ENCODE measurements at places on chromosomes 4 and X.

GRCh38 chr4:180054291-180054690 is 2188.9 kb upstream of the TENM3 start:
- H3K27ac ChIP-seq = no peak overlapping the region
- H3K36me3 ChIP-seq = no peaks in the 10 kb centered on the region
- DNase-seq = no peak
- H3K27me3 ChIP-seq = no peaks in the 10 kb centered on the region
- no peak overlapping the region for H3K4me3 ChIP-seq

GRCh38 chr4:174397366-174398155 is 113.8 kb downstream of the CEP44 start:
- no peak for DNase-seq
- H3K27ac ChIP-seq = no peak overlapping the region
- no peaks in the 10 kb centered on the region for H3K36me3 ChIP-seq
- H3K27me3 ChIP-seq = no peaks in the 10 kb centered on the region
- no peak overlapping the region for H3K4me3 ChIP-seq

- no peak overlapping the region for H3K4me3 ChIP-seq
- DNase-seq = no peak
- peaks cover 3% of the 10 kb centered on the region for H3K27me3 ChIP-seq
- H3K4me1 ChIP-seq = no peaks in the 10 kb centered on the region
These were observed 2.4 kb upstream of the GPR82 start for GRCh38 chrX:41721590-41721989.

DNA sequence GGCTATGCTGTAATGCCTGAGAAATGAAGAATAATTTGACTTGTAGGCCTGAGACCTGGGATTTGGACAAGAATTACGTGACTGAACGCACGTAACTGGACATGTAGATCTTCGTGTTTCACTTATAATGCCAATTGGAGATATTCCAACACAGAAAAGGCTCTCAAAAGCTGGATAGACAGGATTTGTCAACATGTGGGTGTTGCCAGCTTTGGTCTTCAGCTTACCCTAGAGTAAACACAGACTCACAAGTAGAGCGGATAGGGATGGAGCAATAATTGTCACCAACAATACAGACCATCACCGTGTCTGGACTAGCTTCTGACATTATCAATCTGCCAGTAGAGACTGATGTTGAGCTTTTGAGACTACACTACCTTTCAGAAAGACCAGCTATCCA is 1511.0 kb upstream of the ADGRL3 start:
- no peak for DNase-seq
- H3K27me3 ChIP-seq = no peaks in the 10 kb centered on the region
- no peak overlapping the region for H3K27ac ChIP-seq
- no peaks in the 10 kb centered on the region for H3K4me1 ChIP-seq
- H3K4me3 ChIP-seq = no peak overlapping the region

- no peaks in the 10 kb centered on the region for H3K4me1 ChIP-seq
- H3K27ac ChIP-seq = no peak overlapping the region
- no peaks in the 10 kb centered on the region for H3K27me3 ChIP-seq
- DNase-seq = no peak
- no peaks in the 10 kb centered on the region for H3K36me3 ChIP-seq
These were observed 43.1 kb downstream of the DDIT4L start for GRCh38 chr4:100147198-100147597.

DNA sequence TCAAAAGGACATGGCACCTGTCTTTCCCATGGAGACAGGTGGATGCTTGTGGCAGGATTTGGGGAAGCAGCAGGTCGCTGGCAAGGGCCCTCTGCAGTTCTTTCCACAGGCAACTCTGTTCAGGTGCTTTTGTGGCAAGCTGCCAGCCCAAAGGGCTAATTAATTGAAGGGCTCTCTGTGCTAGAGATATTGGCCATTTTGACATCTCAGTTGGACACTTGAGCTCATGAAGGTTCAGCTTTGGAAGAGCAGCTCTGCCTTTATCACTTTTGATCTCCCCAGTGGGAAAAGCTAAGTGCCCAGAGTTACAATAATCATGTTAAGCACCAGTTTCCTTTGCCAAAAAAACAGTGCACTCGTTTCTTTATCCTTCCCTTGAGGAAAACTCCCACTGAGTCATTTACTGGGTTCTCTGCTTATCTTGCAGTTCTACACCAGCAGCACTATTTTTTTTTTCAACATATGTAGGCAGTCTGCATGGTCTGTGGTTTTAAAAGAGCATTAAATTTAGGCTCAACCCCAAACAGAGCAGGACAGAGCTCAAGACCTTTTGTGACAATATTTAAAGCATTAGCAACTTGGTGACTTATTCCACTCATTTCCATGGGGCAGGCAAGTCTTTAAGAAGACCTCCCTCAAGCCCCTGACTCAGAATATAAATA is 336.4 kb upstream of the RASGEF1B start:
- H3K27me3 ChIP-seq = no peaks in the 10 kb centered on the region
- no peak overlapping the region for H3K27ac ChIP-seq
- H3K4me1 ChIP-seq = no peaks in the 10 kb centered on the region
- no peaks in the 10 kb centered on the region for H3K36me3 ChIP-seq
- H3K4me3 ChIP-seq = no peak overlapping the region
- no peak for DNase-seq

DNA sequence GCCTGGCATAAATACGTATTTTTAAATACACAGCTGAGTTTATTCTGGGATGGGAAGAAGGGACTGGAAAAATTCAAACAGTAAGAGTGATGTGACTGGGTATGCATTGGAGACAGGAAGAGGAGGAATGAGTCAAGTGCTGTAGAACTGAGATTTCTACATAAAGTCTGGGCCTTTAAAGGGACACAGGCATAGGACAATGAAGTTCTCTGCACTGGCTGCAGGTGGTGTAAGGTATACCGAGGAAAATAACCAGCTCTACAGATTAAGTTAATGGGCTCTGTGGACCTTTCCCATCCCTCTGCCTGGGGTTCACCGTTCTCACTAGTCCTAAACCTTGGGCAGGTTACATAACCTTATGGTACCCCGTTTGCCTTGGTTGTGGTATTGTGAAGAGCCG is 68.7 kb downstream of the DHX15 start:
- H3K27me3 ChIP-seq = no peaks in the 10 kb centered on the region
- no peaks in the 10 kb centered on the region for H3K36me3 ChIP-seq
- no peak overlapping the region for H3K4me3 ChIP-seq
- no peak overlapping the region for H3K27ac ChIP-seq
- H3K4me1 ChIP-seq = peaks cover 8% of the 10 kb centered on the region

DNA sequence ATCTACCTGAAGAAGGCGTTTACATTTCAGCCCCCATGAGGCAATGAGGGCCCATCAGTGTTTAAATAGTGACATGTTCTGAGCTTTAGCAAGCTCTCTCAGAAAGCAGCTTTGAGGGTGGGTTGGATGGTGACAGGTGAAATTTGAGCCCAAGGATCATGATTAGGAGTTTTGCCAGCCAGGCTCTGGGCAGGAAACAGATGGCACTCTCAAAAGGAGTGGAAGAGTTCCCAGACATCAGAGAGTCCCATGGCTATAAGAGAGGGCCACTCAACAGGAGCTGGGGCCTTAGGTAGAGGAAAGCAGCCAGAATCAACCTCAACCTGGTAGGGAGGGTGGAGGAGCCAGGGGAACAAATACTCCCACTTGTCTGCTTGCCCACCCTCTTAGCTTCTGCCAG is 499.8 kb downstream of the MID1IP1 start:
- no peaks in the 10 kb centered on the region for H3K36me3 ChIP-seq
- no peaks in the 10 kb centered on the region for H3K27me3 ChIP-seq
- H3K4me3 ChIP-seq = no peak overlapping the region

DNA sequence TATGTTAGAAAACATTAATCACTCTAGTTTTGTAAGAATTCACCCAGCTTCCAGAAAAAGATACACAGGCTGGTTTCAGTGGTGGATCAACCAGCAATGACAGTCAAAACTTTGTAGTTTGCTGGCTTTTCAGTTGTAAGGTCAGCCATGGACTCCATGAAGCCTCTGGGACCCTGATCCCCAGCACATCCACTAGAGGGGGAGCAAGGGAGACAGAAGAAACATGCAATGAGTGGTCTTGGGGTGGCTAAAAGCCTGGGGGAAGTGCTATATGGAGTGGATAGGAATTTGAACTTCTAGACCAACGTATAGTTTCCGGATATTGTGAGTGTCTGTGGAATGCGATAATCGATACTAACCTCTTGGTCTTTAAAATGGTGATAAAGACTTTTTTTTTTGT is 72.7 kb downstream of the AFF2 start:
- no peaks in the 10 kb centered on the region for H3K27me3 ChIP-seq
- DNase-seq = no peak
- no peak overlapping the region for H3K4me3 ChIP-seq
- H3K4me1 ChIP-seq = no peaks in the 10 kb centered on the region
- H3K36me3 ChIP-seq = no peaks in the 10 kb centered on the region

- H3K4me1 ChIP-seq = peaks cover 6% of the 10 kb centered on the region
- no peaks in the 10 kb centered on the region for H3K27me3 ChIP-seq
- H3K27ac ChIP-seq = no peak overlapping the region
- no peak for DNase-seq
These were observed 153.8 kb upstream of the RAPGEF2 start for GRCh38 chr4:158949099-158949498.

- H3K27me3 ChIP-seq = no peaks in the 10 kb centered on the region
- no peak overlapping the region for H3K27ac ChIP-seq
- DNase-seq = no peak
- H3K4me1 ChIP-seq = no peaks in the 10 kb centered on the region
These were observed 5.6 kb upstream of the BANK1 start for GRCh38 chr4:101784957-101785356.

- no peak for DNase-seq
- H3K4me1 ChIP-seq = no peaks in the 10 kb centered on the region
- no peak overlapping the region for H3K4me3 ChIP-seq
- H3K27ac ChIP-seq = no peak overlapping the region
- no peaks in the 10 kb centered on the region for H3K27me3 ChIP-seq
- no peaks in the 10 kb centered on the region for H3K36me3 ChIP-seq
These were observed 84.8 kb downstream of the ANOS1 start for GRCh38 chrX:8647176-8647575.

DNA sequence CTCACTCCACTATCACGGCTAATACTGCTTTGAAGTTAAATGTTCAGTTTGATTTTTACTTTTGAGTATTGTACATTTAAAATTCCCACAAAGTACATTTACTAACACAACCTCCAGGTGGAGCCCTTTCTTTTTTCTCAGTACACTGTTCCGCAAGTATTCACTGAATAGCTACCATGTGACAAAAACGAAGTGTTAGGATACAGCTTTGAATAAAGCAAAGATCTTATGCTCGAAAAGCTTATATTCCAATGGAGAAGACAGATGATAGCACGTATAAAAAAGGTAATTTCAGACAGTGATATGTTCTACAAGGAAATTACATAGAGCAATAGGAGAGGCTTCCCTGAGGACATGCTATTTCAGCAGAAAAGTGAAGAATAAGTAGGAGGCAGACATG is 60.7 kb upstream of the ABCG2 start:
- H3K36me3 ChIP-seq = no peaks in the 10 kb centered on the region
- H3K27me3 ChIP-seq = no peaks in the 10 kb centered on the region
- DNase-seq = no peak
- H3K27ac ChIP-seq = no peak overlapping the region

GRCh38 chrX:53003111-53003510 is 44.8 kb upstream of the FAM156A start:
- H3K4me3 ChIP-seq = no peak overlapping the region
- no peaks in the 10 kb centered on the region for H3K4me1 ChIP-seq
- no peak for DNase-seq

DNA sequence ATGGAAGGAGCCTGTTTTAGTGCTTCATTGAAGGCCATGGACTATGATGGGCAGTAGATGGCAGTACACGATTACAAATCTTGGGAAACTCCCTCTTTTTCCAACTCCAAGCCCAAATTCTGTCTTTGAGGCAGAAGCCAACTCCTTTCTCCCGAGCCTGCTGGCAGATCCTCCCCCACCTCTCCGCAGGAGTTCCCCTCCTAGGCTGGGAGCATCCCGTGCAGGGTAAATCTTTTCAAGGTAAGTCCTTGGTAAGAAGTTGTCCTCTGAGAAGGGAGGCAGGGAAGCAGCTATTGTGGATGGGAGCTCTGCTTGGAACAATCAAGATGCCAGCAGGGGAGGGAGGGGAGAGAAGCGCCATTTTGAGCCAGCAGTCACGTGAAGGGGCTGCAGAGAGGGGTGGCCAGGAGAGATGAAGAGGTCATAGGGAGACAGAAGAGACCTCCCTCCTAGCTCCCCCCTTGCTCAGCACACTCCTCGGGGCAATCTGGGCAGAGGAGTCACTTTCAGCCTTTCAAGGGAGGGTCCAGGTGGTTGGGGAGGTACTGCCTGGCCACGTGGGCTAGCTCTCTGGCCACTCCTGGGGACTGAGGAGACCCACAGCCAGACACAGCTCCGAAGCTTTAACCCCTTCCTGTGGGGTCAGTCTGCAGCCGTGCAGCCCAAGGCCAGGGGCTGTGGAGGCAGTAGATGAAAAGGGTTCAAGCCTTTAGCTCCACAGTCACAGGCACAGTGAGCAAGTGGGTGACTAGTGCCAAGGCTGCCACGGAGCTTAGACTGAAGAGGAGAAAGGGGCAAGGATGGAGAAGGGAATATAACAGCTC is 9.6 kb downstream of the CC2D2A start:
- peaks cover 37% of the 10 kb centered on the region for H3K36me3 ChIP-seq
- peak overlapping the region; percentile 85 for H3K27ac ChIP-seq
- H3K4me1 ChIP-seq = peaks cover 45% of the 10 kb centered on the region

DNA sequence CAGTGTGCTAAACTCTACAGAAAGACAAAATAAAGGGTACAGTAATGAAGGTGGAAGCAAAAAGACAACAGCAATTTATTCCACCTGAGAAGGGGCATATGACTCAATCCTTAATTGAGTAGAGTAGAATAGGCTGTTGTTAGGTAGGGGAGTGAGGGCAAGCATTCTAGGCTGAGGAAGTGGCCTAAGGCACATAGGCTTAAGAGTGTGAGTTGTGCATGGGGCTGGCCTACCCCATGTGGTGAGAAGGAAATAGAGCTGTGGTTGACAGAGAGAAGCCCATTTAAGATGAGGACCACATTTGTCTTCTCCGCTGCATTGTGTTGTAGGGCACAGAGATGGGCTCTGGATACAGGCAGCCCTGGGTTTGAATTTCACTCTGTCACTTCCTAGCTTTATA is 3.4 kb upstream of the ZCCHC18 start:
- no peak for DNase-seq
- no peaks in the 10 kb centered on the region for H3K36me3 ChIP-seq
- H3K27me3 ChIP-seq = no peaks in the 10 kb centered on the region
- H3K4me3 ChIP-seq = no peak overlapping the region

DNA sequence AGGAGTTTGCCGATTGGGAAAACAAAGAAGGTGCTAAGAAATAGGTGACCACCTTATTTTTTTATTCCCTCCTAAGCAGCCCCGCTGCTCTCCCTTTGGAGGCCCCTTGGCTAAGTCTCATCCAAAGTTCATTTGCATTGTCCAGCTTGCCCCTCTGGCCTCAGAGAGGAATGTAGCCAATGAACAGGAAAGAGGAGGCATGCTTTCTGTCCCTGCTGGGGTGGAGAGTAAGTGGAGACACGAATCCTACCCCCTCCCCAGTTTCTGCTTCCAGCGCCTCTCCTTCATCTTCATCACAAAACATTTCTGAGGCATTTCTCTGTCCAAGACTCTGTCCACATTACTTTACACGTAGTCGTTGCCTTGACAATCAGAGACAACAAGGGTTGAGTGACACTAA is 38.7 kb downstream of the NLGN3 start:
- peaks cover 15% of the 10 kb centered on the region for H3K4me1 ChIP-seq
- no peaks in the 10 kb centered on the region for H3K36me3 ChIP-seq
- no peak overlapping the region for H3K27ac ChIP-seq
